ENCODE measurements at places on chromosomes 2 and 18. TPM values are rescaled to one million over a fixed set of nuclear protein-coding genes. Genes with fewer than 3 reads are reported as not detected.

DNA sequence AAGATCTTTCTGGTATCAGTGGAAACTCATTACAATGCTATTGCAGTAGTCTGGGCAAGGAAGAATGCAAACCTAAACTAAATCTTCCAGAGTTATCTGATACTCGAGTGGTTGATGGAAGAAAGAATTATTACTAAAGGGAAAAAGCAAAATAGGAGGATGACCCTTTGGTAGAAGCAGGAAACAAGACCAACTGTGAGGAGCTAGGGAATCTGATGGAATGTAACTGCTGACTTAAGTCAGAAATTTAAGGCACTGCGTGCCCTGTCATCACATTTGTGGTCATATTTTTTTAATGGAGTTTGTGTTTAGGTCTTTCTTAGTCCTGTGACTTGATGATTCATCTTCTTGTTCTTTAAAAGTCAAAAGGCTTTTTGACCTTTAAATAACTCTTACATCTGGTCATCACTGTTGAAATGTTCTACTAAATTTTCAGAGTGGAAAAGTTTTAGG is 36.5 kb upstream of the ARMC9 start:
- no peak for DNase-seq

DNA sequence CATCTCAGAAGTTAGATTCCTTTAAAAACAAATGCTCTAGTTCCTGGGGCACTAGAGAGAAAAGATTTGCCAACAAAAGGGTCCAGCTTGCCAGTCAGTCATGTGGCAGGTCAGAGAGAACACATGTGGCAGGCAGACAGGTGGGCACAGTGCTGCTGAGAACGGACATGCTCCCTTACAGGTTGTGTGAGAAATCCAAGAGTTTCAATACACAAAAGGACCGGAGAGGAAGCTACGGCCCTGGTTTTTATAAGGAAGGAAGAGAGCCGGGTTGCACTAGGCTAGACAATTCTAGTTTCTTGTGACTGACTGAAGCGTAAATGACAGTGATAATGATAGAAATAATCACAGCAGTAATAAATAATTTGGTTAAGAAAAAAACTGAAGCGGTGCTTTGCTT is 18.3 kb downstream of the CDC42EP3 start:
- no peak for DNase-seq

DNA sequence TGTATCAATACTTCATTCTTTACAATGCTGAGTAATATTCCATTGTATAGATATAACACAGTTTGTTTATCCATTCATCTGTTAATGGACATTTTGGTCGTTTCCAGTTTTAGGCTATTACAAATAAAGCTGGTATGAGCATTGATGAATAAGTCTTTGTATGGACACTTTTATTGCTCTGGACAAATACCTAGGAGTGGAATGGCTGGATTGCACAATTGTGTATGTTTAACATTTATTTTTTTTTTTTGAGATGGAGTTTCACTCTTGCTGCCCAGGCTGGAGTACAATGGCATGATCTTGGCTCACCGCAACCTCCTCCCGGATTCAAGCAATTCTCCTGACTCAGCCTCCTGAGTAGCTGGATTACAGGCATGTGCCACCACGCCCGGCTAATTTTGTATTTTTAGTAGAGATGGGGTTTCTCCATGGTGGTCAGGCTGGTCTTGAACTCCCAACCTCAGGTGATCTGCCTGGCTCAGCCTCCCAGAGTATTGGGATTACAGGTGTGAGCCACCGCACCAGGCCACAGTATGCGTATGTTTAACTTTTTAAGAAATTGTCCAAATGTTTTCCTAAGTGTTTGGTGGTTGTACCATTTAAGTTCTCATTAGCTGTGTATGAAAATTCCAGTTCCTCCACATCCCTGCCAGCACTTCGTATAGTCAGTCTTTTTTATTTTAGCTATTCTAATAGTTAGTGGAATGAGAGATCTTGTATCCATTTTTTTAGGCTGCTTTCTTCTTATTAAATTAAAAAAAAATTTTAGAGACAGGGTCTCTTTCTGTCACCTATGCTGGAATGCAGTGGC is 194.9 kb upstream of the HAAO start:
- DNase-seq: no peak

DNA sequence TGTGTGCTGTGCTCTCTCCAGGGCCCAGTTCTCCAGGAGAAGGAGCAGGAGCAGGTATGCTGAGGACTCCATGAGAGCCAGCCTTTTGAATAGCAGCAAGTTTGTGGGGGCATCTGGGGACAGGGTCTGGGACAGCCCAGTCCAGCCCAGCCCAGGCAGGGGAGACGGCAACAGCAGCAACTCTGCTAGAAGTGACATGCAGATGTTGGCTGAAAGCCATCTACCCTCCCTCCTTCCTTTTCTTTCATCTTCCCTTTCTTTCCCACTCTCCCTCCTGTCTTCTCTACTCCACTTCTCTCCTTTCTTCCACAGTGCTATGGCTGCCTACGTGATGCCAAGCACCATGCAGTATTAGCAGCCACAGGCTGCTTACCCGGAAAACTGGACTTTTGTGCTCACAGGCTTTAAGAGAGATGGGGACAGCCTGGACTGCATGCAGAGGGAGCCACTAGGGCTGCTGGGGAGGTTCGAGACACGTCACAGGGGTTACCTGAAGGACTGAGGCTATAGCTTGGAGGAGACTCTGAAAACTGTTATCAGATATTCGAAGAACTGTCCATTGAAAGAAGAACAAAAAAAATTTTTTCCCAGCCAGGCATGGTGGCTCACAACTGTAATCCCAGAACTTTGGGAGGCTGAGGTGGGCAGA is 23.8 kb upstream of the YWHAQ start:
- DNase-seq: no peak

Gene ASB18
- total RNA-seq: 4.9 TPM

DNA sequence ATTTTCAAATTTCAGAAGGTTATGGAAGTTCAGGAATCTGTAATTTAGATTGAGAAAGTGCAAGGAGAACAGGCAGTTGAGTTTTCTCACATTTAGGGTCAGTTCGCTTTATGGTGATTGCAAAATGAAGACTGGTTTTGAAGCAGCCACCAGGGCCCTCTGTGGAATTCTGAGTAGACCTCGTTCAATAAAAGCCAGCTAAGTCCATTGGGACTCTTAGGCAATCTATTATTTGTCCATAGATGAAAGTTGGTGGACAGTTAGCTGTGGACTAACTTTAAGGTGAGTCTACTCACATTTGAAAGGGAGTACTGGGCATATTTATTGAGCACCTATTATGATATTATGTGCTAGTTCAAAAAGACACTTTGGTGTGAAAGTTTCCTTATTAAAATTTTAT is 266.3 kb upstream of the LINC00305 start:
- DNase-seq: no peak

GRCh38 chr2:127703282-127703681 is 2.0 kb downstream of the SFT2D3 start:
- no peak for DNase-seq

DNA sequence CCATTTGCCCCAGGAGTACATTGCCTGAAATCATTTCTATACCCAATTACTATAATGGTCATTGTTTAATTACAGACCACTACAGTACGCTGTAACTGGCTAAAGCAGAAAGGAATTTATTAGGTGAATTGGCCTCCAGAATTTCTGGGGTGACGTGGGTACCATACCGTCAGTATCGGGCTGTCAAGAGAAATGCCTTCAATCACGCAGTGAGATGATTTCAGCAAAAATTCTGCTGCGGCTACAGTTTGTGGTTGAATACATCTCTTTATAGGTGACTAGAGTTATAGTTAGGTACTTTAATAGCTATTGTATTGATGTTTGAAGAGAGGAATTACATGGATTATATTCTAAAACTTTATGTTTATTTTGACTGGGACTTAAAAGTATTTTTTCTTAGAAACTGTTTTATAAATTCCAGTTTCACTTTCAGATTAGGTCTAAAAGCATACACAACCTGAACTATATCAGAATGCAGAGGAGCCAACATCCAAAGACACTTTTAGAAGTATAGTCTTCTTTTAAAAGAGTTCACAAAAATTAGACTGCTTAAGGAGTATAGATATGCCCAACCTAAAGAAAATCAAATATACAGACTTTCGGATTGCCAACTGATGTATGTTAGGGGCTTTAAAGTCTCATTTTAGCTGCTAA is 128.4 kb downstream of the TTC27 start:
- DNase-seq: no peak

DNA sequence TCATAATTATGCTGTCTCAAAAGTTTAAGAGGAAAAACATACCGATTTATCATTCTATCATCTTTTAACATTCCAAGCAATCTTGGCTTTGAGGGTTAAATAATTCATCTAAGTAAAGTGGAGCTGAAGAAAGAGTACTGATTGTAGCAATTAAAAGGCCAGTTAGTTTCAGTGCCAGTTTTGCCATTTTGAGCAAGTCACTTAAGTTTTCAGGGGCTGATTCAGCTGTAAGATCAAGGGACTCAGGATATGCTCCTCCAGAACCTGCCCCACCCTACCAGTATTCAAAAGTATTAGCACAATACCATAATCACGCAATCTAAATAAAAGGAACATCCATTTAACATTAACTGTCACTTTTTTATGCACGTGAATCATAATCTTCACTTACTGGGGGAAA is 1.9 kb downstream of the SS18 start:
- peak; percentile 25 for DNase-seq

Gene MYO3B
- 2.5 TPM for total RNA-seq

DNA sequence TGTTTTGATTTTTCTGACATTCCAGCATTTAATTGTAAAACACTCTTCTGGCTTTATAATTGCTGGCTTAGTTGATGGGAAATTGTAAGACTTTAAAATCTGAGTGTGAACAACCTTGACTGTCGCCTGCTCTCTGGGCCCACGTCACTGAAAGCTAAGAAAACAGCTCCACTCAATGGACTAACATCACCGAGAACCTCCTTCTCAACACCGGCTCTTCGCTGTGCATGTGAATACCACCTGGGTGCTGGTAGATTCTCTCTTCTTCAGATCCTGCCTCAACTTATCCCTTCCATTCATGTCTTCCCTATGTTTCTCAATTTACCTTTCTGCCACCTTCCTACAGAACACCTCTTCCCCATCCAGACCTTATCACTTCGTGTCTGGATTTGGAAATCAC is 523.1 kb upstream of the ID2 start:
- no peak for DNase-seq

Gene TLX2
- total RNA-seq: 4.5 TPM

DNA sequence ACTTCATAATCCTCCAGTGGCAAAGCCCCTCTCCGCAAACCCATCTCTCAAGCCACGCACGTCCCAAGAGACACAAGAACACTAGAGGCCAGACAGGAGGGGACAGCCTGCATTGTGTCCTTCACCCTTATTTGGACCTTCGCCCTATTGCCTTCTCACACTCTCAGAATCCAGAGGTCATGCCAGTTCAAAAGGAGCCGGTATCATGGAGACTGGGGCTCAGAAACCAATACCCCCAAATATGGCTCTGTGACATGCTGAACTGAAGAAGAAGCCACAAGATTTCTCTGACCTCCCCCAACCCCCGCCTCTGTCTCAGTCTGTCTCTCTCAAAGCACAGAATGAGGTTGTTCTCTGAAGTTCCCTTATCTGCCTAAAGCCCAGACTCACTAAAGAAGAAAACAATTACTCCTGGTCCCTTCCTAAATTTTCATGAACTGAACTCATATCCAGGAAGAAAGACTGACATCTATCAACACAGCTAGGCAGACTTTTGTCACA is 19.2 kb upstream of the SPATA3 start:
- DNase-seq: no peak

- no peak for DNase-seq
Measured at GRCh38 chr2:66421612-66422011, 13.3 kb upstream of the MEIS1 start.

Gene VIT
- 9.4 TPM for total RNA-seq

Gene SELENOI
- 26.7 TPM for total RNA-seq

DNA sequence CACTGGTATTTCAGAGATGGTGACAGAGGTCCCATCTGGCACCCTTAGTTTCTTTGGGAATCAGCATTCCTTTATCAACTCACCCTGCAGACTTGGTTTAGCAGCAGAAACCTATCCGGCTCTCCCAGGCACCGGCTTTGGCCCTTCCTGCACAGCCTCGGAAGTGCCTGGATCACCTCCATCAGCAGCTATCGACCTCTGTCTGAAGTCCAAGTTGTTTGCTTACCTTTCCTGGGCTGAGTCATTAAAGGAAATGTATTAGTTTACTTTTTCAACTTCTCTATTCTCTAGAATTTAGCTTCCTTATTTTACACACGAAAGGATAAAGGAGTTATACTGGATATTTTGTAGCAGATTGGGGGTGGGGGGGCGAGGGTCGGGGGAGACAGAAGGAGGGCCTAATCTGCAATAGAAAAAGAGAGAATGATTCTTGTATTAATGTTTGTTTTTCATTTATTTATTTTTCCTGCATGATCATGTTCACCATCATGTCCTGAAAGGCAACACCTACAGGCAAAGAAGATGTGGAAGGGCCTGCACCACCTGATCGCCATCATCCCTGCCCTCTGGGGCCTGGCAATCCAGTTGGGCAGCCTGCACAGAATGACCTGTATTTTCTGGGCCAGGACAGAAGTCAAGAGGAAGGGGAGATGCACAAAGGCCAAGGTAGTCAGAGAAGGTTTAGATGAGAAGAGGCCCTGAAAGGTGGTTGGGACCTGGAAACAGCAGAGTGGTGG is 22.1 kb upstream of the MAT2A start:
- no peak for DNase-seq

GRCh38 chr18:45303026-45303425 is 312.2 kb upstream of the SLC14A2 start:
- no peak for DNase-seq

DNA sequence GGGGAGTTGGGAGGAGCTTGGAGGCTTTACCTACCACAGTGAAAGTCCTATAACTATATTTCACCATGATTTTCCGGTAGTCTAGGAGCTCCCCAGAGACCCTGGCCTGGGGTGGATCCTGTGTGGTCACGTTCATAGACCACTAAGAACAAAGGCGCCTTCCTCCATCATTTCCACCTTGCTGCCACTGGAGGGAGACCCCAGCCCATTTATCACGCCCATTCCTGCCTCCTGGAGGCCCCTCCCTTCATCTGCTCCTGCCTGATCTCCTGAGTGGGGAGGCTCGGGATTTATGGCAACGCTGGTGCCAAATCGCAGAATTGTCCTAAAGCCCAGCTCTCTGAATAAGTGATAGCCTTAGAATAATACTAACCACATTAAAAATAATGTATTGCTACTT is 507.6 kb upstream of the SPHKAP start:
- peak; percentile 21 for DNase-seq

GRCh38 chr18:111306-112014 is 46.9 kb upstream of the USP14 start:
- DNase-seq: peak; percentile 67

Gene IL37
- total RNA-seq: 1.3 TPM

Gene SPOPL
- total RNA-seq: 10.6 TPM

DNA sequence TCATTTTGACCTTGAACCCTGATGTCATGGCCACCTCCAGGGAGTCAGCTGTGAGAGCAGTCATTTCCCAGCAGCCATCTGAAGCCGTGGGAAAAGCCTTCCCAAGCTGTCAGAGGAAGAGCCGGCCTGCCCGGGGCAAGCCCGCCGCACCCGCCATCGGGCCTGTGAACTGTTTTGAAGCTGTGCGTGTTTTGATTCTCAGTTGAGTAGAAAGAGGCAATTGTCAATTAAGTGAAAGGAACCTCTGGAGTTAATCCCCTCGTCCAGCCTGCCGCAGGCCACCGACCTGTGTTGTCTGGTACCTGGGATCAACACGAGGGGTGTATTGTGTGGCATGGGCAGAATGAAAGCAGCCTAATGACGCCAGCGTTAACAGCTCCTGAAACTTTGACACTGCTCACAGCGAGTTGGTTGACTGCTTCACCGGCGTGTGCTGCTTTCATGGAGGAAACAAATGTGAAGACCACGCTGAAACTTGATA is 318.4 kb downstream of the AGAP1 start:
- DNase-seq: no peak
